ENCODE measurements at places on chromosomes 2 and 18. TPM values are rescaled to one million over a fixed set of nuclear protein-coding genes. Genes with fewer than 3 reads are reported as not detected.

DNAJC5G gene
- polyA plus RNA-seq = 0.88 TPM

KLHL29 gene
- polyA plus RNA-seq = 8.5 TPM

FAHD2B gene
- polyA plus RNA-seq = 7.0 TPM

ABCG8 gene
- polyA plus RNA-seq = 0.11 TPM

GAREM1 gene
- 5.5 TPM for polyA plus RNA-seq

IL36G gene
- polyA plus RNA-seq = not detected

RESP18 gene
- polyA plus RNA-seq = not detected

MYL1 gene
- polyA plus RNA-seq = not detected

FOXI3 gene
- polyA plus RNA-seq = not detected

C2orf66 gene
- 0.57 TPM for polyA plus RNA-seq

IL36B gene
- not detected for polyA plus RNA-seq

UPP2 gene
- 0.08 TPM for polyA plus RNA-seq

NEUROD1 gene
- not detected for polyA plus RNA-seq

ATP8B1 gene
- polyA plus RNA-seq = 4.3 TPM

DHRS9 gene
- 0.09 TPM for polyA plus RNA-seq

DYNC2LI1 gene
- polyA plus RNA-seq = 23.3 TPM

HOXD8 gene
- polyA plus RNA-seq = 14.4 TPM

COMMD1 gene
- polyA plus RNA-seq = 35.5 TPM

TEKT4 gene
- not detected for polyA plus RNA-seq

KCNF1 gene
- not detected for polyA plus RNA-seq

WDR35 gene
- 3.7 TPM for polyA plus RNA-seq

NOL4 gene
- polyA plus RNA-seq = 3.7 TPM

DPYSL5 gene
- polyA plus RNA-seq = 0.37 TPM

KIF1A gene
- polyA plus RNA-seq = 11.0 TPM

SERPINB10 gene
- not detected for polyA plus RNA-seq

OSBPL6 gene
- 1.2 TPM for polyA plus RNA-seq

TUBA4B gene
- polyA plus RNA-seq = not detected

UGT1A9 gene
- polyA plus RNA-seq = not detected

FAM124B gene
- 0.16 TPM for polyA plus RNA-seq

REG3A gene
- polyA plus RNA-seq = 0.88 TPM

USP37 gene
- 3.3 TPM for polyA plus RNA-seq

CDK5R2 gene
- 5.0 TPM for polyA plus RNA-seq

NAT8 gene
- polyA plus RNA-seq = 0.10 TPM

ADD2 gene
- 0.72 TPM for polyA plus RNA-seq

Data from adrenal gland (tissue), 19 donors.